Esophagus mucosa (tissue), 1 donor: ENCODE measurements at places on chromosomes 7 and 10. TPM values are rescaled to one million over a fixed set of nuclear protein-coding genes. Genes with fewer than 3 reads are reported as not detected.

DNA sequence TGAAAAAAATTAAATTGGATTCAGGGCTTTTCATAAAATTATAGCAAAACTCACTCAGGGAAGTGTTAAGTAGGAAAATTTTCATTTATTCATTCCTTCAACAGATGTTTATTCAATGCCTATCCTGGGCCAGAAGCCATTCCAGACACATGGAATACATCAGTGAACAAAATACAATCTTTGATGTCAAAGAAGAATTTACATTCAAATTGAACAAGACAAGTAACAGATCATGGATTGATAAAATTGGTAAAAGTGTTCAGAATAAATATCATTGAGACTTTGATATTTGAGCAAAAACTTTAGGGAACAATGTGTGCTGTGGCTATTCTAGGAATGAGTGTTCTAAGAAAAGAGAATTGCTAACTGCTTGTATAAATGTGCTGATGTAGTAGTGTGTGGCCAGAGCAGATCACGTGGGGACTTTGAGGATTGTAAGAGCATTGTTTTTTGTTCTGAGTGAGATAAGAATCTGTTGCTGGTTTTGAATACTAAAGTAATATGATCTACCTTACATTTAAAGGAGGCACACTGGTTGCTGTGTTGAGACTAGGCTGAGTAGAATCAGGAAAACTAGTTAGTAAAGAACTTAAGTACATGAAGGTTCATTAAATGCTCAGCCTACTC is 957.2 kb downstream of the PCDH15 start:
- ATAC-seq, result no peak

GRCh38 chr10:4371691-4372295 is 454.2 kb upstream of the AKR1E2 start:
- ATAC-seq, result no peak

Gene GRM3
- total RNA-seq, result not detected

DNA sequence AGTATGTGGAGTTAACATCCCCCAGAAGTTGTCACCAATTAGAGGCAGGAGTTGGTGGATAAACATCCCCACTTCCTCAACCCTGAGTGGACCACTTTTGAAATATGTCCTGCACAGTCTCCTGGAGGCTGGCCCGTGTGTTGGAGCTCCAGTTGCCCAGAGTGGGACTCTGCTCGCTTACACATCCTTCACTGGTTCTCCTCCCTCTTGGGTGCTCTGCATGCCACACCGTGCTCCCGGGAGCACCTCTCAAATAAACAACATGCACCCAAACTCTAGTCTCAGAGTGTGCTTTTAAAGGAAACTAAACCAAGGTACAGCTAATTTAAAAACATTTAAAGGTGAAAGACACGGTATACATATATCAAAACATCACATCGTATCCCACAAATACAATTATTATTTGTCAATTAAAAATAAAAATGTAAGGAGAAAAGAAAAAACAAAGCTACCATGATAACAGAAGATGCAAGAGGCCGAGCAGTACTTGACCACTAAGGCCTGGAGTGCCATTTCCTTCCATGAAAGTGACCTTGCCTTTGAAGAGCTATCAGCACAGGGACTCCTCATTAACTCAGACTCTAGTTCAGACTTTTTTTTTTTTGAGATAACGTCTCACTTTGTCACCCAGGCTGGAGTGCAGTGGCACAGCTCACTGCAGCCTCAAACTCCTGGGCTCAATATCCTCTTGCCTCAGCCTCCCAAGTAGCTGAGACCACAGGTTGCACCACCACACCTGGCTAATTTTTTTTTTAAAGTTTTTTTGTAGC is 47.8 kb upstream of the SAMD8 start:
- no peak for ATAC-seq

GRCh38 chr10:28794986-28795385 is 117.7 kb downstream of the BAMBI start:
- ATAC-seq, result no peak

Gene AGR2
- 7.5 TPM for total RNA-seq

DNA sequence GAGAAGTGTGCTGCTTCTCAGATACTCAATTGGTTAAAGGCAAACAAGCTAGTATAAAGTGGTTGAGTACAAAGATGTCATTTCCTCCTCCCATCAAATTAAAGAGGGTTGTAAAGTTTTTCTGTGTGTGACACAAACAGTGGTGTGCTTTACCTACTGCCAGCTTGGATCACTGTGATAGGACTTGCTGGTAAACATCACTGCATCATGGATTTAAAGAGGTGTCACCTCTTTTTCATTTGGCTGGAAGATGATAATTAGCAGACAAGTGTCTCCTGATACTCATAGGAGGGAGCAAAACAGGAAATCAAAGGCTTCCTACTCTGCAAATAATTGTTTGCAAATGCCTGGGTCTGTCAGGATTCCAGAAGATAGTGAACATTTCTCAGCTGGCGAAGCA is 200.5 kb downstream of the MDFIC start:
- ATAC-seq, result no peak

Gene C10orf71
- total RNA-seq, result not detected

- ATAC-seq, result no peak
Observed at GRCh38 chr7:83547526-83547925, 101.4 kb downstream of the SEMA3E start.

- no peak for ATAC-seq
Observed at GRCh38 chr10:25278180-25278579, 103.4 kb downstream of the GPR158 start.
